ENCODE measurements at places on chromosomes 4 and X.

GRCh38 chrX:151815398-151815797, 80.9 kb downstream of the CNGA2 start:
- no peak for DNase-seq

GRCh38 chr4:133920236-133920635, 281.4 kb downstream of the PABPC4L start:
- no peak for DNase-seq

DNA sequence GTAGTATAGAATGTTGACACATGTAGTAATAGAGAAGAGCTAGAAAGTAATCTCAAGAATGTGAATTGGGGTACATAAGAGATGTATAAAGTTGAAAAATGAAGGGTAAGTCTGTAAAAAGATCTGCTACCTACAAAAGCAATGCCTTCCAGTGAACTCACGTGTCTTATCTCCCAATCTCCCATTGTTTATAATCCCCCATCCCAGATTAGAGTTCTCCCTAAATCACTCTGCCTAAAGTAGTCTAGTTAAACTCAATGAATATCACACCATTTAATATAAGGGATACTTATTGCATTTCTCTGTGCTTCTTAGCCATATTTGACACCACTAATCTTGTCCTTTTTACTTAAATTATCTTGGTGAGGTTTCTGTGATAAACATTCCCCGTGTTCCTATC, 6.6 kb downstream of the TECRL start:
- DNase-seq, result no peak

DNA sequence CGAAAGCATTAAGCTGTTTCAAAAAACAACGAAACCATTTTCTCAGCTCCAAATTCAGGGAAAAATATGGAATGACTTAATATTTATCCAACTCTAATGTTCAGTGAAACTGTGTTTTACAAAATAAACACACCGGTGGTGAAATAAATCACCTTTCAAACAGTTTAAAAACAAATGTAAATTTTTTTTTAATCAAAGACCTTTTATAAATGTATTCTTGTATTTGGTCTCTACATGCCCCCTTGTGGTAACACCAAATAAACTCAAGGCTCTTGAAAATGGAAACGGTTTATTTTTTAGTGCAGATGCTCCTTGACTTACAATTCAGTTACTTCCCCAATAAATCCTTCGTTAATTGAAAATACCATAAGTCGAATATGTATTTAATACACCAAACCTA, 45.8 kb upstream of the ITM2A start:
- peak; percentile 64 for DNase-seq

DNA sequence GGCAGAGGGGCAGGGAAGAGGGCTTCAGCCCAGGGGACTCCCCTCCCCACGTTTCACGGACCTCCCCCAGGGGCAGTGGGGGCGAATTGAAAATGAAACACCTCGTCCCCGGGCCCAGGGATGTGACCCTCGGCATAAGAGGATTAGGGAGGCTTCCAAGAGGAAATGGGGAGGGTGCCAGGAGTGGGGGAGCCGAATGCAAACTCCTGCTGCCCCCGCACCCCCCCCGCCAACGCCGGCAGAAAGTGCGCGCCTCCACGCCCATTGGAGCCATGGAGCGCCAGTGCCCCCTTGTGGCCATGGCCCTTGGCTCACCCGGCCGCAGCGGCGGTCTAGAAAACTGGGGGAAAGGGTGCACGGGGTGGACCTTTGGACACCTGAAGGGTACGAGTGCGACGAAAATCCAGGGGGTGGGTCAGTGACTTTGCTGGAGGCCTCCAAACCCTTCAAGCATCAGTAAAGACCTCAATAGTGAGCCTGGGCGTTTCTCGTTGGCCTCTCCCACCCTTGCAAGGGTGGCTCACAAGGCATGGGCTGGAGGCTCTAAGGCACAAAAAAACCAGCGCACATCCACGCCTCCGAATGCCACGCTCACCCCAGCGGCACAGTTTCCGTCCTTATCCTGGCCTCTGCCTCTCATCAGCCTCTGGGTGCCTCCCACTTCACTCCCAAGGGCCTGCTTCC, 120.8 kb upstream of the PJA1 start:
- DNase-seq, result peak; percentile 20

GRCh38 chr4:40927074-40927473, 177.3 kb downstream of the NSUN7 start:
- no peak for DNase-seq

DNA sequence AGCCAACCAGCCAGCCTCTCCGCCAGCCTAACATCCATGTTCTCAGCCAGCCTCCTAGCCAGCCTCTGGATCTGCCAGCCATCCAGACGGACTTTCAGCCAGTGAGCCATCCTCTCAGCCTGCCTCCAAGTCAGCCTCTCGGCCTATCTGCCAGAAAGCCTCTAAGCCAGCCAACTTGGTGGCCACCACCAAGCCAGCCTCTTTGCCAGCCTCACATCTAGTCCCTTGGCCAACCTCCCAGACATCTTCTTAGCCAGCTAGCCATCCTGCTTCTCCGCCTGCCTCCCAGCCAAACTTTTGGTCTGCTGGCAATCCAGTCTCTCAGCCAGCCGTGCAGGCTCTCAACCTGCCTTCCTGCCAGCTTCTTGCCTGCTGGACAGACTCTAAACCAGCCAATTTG, 16.4 kb upstream of the ARAP2 start:
- no peak for DNase-seq

DNA sequence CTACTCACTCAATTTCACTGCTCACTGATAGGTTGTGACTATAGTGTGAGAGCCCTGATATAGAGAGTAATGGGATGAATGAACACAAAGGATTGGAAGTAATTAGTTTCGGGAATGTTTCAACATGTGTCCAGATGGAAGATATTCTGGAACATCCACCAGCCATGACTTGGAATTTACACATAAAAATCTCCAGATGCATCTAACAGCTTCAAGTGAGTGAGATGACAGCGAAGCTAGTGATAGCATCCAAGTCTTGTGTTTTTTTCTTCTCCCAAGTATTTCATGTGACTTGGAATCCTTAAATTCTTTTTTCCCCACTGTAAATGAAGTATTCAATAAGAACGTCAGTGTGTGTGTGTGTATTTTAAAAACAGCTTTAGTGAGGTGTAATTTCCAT, 82.1 kb downstream of the CLDN34 start:
- no peak for DNase-seq

- DNase-seq, result peak; percentile 55
Measured at GRCh38 chr4:123349421-123350190, 47.0 kb upstream of the SPRY1 start.

Data from hematopoietic multipotent progenitor cell (in vitro differentiated cells).